ENCODE measurements at places on chromosomes 2 and 18.

- DNase-seq = peak; percentile 38
Observed at GRCh38 chr18:9404565-9405060, 70.0 kb downstream of the TWSG1 start.

- no peak for DNase-seq
Observed at GRCh38 chr2:105896765-105897163, 152.1 kb downstream of the NCK2 start.

- no peak for DNase-seq
Observed at GRCh38 chr2:22221006-22221405, 1097.2 kb downstream of the TDRD15 start.

GRCh38 chr2:216553482-216554240, 55.0 kb downstream of the RPL37A start:
- no peak for DNase-seq

DNA sequence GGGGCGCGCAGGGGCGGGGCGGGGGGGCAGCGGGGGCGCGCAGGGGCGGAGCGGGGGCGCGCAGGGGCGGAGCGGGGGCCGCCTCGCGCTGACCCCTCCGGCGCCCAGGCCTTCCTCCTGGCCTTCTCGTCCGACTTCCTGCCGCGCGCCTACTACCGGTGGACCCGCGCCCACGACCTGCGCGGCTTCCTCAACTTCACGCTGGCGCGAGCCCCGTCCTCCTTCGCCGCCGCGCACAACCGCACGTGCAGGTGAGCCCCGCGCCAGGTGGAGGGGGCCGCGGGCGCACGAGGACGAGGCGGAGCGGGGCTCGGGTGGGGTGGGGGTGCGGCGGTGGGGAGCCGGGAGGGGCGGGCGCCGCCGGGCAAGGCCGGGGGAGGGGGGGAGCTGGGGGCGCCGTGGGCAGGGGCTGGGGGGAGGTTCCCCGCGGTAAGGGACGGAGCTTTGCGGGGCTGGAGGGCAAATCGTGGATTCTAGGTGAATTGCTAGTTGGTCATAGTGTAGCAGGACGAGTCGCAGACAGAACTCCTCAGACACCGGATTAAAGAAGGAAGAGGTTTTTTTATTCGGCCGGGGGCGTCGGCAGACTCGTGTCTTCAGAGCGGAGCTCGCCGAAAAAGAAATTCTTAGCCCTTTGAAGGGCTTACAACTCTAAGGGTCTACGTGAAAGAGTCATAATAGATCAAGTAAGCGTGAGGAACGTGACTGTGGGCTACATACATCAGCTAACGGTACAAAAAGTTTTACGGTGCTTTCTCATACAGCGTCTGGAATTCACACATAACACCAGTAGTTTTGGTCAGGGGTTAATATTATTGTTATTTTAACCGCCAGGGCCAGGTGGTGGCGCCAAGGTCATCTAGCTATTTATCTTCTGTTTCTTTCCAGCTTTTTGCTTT, 29.9 kb downstream of the ANO7 start:
- peak; percentile 58 for DNase-seq

- no peak for DNase-seq
Observed at GRCh38 chr2:212288308-212288707, 250.3 kb downstream of the ERBB4 start.

DNA sequence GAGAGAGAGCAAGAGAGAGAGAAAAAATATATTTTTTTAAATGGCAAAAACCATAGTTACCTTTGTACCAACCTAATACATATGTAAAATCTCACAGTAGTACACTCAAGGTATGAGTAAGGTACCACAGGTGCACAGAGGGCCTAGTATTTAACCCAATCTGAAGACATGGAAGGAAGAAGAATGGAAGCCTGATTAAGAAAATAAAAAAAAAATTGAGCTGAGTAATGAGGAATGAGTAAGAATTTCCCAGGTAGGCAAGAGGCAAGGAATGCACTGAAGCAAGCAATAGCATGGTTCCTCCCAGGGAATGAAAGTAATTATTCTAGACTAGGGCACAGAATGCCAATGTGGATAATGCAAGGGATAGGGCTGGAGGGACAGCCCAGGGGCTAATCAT, 294.2 kb downstream of the FIGN start:
- no peak for DNase-seq

DNA sequence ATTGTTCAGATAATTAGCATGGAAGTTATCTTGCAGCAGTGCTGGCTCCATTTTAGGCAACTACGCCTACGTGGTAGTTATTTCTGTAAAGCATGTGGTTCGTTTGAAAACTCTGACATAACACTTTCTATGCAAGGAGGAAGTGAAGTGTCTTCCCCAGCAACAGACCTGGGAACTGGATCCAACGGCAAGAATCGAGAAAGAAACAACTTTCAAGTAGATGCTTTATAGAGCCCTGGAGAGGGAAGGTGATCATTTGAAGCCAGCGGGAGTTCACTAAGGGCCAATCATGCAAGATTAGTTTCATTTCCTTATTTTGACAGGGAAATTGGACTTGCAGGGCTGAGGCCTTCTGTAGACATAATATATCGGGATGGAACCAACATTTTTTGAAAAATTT, 218.3 kb downstream of the ACKR3 start:
- no peak for DNase-seq

GRCh38 chr2:73759285-73759764, 20.6 kb downstream of the DUSP11 start:
- no peak for DNase-seq

- no peak for DNase-seq
Observed at GRCh38 chr2:214808981-214809750, at the start of gene BARD1. TSS of gene BARD1 (minus strand) at chr2:214809683. CDS start at chr2:214809569, 114 bp downstream.

DNA sequence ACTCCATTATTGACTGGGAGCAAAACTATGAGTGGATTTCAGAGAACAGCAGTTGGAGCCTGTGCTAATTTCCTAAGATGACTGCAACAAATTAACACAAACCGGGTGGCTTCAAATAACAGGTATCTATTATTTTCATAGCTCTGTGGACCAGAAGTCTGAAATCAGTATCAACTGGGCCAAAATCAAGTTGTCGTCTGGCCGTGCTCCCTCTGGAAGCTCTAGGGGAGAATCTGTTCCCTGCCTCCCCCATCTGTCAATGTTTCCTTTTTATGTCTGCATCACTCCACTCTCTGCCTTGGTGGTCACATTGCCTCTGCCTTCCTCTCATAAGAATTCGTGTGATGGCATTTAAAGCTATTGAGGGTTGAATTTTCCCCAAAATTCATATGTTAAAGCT, 269.8 kb downstream of the TMX3 start:
- DNase-seq = no peak

GRCh38 chr2:232013701-232014353, 52.3 kb downstream of the DIS3L2 start:
- DNase-seq = no peak

- no peak for DNase-seq
Observed at GRCh38 chr18:22165603-22166068, 3.8 kb upstream of the GATA6 start.

GRCh38 chr2:207180741-207181140, 15.0 kb upstream of the KLF7 start:
- DNase-seq = no peak

GRCh38 chr2:25617948-25618646, 55.3 kb downstream of the DTNB start:
- no peak for DNase-seq

DNA sequence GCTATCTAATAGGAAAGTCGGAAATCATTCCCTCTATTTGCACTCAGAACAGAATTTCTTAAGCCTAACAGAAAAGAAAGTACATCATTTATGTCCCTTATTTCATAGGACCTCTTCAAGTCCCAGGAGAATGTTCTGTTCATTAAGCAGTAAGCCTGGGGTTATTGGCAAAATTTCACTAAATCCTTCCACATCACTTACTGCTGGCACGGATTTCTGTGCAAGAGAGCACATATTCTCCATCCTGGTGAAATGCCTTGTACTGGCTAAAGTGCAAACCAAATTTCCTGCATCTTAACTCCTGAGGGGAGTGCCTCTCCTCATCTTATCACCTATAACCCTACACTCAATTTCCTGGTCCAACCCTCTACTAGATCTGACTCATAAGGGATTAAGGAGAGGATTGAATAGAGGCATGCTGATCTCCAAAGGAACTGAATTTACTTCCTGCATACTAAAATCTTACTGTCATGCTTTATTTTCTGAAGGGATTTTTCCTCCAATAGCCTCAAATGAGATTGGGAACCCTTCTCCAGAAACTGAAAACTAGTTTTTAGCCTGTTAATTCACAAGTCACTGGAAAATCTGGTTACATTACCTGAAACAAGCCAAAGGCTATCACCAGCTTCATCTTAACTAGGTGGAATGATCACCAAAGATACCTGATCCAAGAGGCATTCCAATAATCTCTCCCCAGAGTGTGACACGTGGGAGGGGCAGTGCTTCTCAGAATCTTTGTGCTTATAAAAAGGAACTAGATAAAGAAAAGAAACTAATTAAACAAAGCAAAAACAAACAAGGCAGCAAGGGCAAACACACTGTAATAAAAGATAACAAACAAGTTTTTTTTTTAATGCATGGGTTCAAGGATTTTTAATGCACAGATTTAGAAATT, 311.1 kb downstream of the NR4A2 start:
- DNase-seq = no peak

DNA sequence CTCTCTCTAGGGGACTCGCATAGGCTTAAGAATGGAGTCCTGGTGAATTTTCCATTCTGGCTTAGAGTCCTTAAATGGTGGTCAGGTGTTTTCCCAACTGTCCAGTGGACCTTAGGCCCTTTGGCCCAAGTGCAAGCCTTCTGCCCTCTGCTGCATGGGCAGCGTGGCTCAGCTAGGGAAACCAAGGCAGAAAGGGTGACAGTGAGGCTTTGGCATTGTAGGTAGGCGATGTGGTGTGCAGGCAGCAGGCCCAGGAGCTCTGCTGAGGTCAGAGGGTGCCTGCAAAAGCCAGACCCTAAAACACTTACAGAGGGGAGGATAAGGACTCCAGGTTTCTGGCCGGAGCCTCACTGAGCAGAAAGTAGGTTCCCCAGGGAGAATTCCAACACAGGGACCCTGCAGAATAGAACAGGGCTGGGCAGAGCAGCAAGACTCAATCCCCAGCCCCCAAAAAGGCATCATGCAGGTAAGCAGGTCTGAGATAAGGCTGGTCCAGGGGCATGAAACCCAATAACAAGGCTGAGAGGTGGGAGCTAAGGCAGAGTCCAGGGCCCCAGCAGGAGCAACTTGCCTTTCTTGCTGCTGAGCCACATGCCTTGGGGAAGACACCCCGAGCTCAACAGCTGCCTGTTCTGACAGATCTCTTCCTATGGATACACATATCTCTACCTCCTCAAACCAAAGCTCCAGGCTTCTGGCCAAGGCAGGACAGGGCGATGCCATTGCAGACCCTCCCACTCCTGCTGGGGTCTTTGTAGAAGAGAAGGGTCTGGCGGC, 199.7 kb downstream of the TNS1 start:
- no peak for DNase-seq

GRCh38 chr2:236505648-236506047, 64.0 kb upstream of the ACKR3 start:
- no peak for DNase-seq

DNA sequence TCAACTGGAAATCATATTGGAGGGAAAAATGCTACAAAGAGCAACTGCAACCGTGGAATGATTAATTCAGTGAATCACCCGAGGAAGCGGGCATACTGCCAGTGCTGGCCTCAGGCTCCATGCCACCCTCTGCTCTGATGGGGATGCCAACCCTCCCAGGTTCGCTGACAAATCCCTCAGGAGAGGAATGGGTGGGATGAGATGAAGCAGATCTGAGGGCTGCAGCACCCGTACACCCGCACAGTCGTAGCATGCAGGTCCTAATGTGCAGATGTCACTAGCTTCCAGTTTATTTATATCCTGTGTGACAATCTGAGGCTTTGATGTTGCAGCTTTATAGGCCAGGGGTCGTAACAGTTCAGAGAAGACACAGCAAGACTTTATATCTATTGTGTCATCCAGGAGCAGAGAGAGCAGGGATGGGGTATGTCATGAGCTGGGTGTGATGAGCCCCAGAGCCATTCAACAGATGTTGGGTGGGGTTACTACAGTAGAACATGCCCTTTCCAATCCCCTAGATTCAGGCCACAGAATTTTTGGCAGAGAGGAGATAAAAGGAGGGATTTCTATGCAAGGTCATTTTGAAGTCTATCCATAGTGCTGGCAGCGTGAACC, 44.6 kb downstream of the DPP4 start:
- no peak for DNase-seq

- no peak for DNase-seq
Observed at GRCh38 chr18:75276818-75277609, 66.4 kb downstream of the TSHZ1 start.

DNA sequence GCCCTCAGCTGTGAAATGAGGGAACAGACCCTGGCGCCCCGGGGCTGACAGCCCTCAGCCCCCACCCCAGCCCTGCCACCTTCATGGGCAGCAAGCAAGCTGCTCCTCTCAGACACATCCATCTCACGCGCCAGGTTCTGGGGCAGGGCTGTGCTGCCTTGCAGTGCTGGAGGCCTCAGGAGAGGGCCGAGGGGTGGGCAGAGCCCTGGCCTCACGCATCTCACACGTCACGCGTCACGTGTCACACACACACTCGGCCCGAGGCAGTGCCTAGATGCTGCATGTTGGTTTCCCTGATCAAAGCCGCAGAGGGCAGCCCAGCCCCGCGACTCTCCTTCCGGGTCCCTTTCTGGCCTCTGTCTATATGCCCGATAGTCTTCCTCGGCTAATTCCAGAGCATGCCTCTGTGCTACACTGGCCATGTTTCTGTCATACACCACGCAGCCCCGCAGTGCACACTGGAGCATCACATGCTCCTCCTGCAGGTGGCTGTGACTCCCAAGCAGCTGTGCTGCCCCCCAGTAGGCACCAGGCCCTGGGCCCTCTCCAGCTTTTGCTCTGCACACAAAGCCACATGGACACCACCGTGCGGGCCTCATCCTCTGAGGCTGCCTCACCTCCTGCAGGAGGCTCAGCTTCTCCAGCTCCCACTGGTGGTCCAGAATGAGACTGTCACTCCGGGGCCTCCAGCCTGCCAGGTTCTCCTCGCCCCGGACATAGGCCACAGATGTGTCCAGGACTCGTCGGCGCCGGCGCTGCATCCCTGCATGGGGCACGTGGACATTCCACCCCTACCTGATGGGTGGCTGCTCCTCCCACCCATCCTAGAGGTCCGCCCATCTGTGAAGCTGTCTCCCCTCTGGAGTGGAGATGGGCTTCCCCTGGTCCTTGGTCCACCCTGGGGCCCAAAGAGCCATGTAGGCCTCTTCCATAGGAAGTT, 31.4 kb downstream of the AQP12A start:
- no peak for DNase-seq

GRCh38 chr2:239917125-239917956, 107.8 kb downstream of the NDUFA10 start:
- no peak for DNase-seq

DNA sequence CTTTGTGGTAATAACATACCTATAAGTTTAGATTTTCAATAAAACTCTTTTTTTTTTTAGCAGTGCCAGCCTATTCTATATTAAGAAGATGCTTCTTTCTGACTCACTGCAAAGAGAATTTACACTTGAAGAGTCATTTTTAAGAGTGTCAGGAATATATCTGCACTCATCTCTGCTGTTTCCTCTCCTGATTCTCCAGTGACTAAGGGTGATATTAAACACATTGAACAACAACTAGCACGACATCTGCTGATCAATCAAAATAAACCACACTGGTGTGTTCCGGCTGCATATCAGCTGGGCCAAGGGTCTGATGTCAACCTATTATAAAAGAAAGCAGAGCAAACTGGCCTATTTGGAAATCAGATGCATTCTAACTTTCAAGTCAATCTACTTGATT, 15.0 kb downstream of the RAB27B start:
- no peak for DNase-seq

GRCh38 chr2:167478196-167478595, 589.9 kb downstream of the XIRP2 start:
- DNase-seq = no peak
